NCI-H226 (cell line): ENCODE measurements at places on chromosomes 13 and 19.

DNA sequence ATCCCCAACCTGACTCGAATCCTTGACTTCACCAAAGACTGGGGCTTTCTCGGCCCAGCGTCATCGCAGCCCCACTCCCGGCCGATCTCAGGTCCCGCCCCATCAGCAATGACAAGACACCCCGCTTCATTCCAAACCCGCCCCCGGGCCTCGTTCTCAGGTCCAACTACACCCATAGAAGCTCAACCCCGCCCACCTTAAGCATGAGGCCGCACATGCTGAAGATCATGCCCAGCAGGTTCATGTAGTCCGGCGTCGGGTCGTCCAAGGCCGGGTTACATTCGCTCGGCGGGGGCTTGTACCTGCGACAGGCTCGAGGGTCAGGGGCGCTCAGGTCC is 2.3 kb downstream of the WDR83 start:
- peak; percentile 56 for DNase-seq

DNA sequence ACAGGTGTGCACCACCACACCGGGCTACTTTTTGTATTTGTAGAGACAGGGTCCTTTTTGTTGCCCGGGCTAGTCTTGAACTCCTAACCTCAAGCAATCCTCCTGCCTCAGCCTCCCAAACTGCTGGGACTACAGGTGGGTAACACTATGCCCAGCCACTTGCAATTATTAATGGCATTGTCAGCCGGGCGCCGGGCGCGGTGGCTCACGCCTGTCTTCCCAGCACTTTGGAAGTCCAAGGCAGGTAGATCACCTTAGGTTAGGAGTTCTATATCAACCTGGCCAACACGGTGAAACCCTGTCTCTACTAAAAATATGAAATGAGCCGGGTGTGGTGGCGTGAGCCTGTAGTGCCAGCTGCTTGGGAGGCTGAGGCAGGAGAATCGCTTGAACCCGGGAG is 2.7 kb upstream of the MEX3D start:
- no peak for DNase-seq

DNA sequence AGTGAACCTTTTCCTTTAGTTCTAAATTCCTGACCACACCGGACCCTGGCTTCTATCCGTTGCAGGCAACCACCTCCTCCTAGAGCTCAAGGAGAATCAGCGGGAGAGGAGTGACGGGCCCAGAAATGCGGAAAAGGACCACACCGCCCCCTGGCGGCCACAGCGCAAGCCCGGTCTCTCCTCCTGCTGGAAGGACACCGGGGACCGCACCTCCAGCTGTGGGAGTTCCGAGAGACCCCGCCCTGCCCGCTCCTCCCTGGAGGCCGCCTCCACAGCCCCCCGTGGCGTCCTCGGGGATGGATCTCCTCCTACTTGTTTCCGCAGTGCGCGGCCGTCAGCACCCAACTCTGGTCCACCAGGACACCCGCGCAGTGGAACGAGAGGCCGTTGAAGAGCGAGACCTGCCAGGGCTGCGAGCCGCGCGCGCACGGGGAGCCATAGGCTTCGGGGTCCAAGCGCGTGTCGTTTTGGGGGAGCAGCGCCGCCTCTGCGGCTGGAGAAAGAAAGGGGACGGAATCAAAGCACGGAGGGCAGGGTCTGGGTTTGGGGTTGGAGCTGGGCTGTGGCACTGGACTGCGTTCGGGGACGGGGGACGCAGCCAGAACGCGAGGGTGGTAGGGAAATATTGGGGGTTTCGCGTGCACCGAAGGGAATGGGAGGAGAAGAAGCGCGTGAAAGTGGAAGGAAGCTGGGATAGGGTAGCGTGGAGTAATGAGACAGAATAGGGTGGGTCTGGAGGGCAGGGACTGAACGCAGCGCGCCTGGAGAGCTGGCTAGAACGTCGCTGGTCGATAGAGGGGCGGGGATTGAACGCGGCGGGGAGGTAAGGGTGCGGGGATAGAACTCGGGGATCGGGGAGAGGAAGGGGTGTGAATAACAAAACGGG is 2.5 kb downstream of the KLK10 start:
- peak; percentile 73 for DNase-seq

GRCh38 chr13:110559429-110559943 is 2.0 kb downstream of the RAB20 start:
- DNase-seq: no peak

GRCh38 chr13:30719525-30719914 is 15.8 kb upstream of the ALOX5AP start:
- DNase-seq: no peak

- no peak for DNase-seq
Observed at GRCh38 chr13:25241007-25241406, 46.3 kb downstream of the MTMR6 start.

DNA sequence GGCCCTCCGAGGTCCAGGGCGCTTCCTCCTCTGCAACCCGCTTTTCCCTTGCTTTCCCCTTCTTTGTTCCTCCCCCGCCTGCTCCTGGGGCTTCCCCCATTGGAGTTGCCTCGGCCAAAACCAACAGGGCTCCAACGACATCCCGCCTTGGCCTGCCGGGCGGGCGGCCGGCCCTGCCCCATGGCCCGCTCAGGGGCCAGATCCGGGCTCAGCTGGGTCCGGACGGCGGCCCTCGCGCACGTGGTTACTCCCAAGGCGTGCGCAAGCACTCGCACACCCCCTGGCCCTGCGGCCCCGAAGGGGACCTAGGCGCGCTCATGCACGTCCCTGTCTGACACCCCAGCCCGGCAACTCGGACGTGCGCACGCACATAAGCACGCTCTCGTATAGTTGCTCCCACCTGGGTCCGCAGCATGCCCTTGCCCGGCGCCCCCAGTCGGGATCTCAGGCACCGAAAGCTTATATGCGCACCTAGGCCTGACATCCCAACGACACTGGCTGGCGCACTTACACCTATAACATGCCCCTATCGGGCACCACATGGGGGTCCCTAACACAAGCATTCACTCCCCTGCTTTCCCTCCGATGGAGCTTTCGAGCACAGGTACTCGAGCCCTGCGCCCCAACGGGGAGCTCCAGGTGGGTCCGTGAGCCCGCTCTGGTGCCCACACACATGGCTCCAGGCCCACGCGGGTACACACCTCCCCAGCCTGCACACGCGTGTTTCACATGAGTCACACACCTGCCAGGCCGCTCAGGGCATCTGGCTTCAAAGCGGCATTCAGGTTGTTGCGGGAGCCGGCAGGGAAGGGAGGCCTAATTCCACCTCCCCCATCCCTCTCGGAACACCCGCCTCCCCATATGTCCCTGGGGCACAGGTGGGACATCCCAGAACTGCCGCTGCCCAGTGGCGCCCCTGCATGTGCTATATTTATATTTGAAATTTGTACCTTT is 15.0 kb downstream of the NFIX start:
- DNase-seq: no peak

GRCh38 chr13:43544011-43544410 is 242.8 kb downstream of the ENOX1 start:
- DNase-seq: peak; percentile 50
